NCI-H2171 treated with DMSO at 0.1 percent for 48 hours (cell line): ENCODE measurements at places on chromosomes 3 and 15.
A peak's percentile ranks its signal among the peaks of the same experiment; 100 is the strongest.

- peak; percentile 72 for DNase-seq
Observed at GRCh38 chr3:113222451-113223086, 11.2 kb downstream of the BOC start.

DNA sequence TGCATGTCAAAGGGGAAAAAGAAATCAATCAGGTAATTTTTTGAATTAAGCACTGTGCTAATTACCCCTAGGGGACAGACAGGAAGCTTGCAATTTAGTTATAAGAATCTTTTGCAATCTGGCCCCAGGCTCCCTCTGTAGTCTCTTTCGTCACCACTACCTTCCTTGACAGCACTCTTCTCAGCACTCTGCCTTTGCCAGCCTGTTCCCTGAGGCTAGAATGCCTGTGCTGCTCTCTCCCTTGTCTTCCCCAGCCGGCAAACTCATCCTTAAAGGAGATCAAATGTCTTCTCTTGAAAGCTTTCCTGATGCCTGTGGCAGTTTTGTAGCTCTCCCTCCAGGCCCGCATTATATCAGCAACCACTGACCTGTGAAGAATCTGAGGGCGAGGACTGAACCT lies 32.4 kb upstream of the PRTG start:
- DNase-seq = no peak

- peak; percentile 93 for DNase-seq
Observed at GRCh38 chr3:126464494-126464893, 11.2 kb downstream of the ZXDC start.

GRCh38 chr3:148606979-148607378 lies 90.7 kb upstream of the AGTR1 start:
- DNase-seq = no peak

GRCh38 chr3:127787571-127788365 lies 34.5 kb downstream of the MGLL start:
- peak; percentile 57 for DNase-seq
